ENCODE measurements at places on chromosomes 7 and 10.

DNA sequence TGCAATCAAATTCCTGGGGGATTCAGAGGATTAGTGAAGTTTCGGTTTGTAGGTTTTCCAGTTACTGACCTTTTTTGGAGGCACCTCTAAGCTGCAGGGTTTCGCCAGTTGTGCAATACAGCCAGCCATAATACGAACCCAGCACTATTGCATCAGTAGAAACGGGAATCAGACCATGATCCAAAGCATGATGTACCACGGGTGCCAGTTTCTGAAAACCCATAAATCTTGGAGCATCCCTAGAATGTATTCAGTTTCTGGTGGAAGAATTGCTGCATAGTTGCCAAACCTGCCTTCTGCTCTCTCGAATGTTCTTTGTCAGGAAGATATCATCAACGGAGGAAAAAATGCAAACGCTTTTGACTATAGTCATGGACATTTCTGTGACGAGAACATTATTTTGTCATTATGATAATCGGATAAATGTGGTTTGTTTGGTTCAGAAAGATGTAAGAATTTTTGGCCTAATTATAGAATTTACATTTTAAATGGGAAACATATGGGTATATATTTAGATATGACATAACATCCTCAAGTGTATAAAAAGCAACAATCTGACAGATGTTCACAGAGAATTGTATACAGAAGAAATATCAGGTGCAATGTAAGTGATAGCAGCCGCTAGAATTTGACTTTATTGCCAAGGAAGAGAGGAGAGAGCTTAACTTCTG is 186.2 kb upstream of the PRKCQ start:
- peak; percentile 26 for DNase-seq

GRCh38 chr10:49176310-49177268 is 11.6 kb downstream of the TMEM273 start:
- no peak for DNase-seq

DNA sequence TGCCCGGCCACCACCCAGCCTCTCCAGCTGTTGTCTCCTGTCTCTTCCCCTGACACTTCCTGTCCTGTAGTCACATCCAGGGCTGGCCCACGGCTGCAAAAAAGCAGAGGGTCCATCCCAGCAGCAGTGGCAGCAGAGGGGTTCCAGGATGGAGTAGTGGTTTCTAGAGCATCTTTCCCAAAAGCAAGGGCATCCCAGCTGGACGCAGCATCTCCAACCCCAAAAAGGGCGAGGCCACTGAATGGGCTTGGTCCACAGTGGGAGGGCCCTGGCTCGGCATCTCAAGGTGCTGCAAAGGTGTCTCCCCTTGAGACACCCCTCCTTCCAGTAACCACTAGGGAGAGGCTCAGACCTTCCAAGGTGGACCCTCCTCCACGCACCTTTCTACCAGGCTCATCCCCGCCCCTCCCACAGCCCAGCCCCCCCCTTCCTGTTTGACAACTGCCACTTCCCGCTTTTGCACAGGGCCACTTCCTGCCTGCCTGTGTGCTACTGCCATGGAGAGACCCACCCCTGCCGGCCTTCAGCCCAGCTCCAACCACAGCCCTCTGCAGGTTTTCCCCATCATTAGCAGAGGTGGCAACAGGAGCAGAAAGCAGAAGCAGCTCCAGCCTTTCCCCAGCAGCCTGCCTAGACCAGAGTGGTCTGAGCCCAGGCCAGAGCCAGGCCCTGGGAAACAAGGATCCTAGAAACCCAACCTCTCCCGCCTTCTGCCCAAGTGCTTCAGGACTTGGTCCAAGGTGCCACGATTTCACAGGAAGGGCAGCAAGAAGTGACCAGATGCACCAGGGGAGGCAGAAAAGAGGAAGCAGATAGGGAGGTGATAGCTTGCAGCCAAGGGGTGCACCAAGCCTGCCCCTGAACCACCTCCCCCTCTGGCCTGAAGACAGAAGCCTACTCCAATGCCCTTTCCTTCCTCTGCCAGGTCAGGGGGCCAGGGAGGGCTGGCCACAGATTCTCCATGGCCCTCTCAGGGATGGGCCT is 8.6 kb downstream of the CAMK2G start:
- no peak for DNase-seq

- peak; percentile 71 for DNase-seq
These were observed 7.7 kb upstream of the OPN1SW start for GRCh38 chr7:128783143-128783861.

DNA sequence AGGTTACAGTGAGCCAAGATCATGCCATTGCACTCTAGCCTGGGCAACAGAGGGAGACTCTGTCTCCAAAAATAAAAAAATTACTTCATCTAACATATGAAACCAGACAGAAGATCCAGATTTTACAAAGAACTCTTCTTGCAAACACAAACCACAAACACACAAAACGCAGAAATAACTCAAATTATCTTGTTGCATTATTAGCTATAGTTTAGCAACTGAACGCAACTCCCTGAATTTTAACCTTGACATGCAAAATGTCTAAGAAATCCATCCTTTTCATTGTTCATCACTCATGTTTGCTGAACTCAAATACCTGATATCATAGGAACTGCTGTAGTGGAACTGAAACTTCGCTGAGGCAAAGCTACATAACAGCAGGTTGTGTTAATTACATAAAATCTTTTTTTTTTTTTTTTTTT is 64.1 kb downstream of the MICU1 start:
- no peak for DNase-seq

DNA sequence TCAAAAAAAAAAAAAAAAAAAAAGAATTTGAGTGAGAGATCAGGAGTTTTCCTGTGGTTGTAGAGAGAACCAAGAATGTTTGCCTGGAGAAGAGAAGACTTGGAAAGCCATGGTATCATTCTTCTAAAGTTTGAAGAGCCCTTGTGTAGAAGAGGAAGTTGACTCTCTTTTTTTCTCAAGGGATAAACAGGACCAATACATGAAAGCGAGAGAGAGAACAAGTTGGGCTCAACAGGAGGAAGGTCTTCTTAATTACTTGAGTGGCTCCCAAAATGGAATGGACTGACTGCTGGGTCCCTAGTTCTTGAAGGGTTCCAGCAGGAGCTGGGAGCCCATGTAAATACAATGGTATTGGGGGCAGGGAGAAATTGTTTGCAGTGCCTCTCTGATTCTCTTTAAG is 173.3 kb upstream of the ADO start:
- DNase-seq, result no peak

- no peak for DNase-seq
These were observed 47.0 kb downstream of the RASGEF1A start for GRCh38 chr10:43219848-43220247.

DNA sequence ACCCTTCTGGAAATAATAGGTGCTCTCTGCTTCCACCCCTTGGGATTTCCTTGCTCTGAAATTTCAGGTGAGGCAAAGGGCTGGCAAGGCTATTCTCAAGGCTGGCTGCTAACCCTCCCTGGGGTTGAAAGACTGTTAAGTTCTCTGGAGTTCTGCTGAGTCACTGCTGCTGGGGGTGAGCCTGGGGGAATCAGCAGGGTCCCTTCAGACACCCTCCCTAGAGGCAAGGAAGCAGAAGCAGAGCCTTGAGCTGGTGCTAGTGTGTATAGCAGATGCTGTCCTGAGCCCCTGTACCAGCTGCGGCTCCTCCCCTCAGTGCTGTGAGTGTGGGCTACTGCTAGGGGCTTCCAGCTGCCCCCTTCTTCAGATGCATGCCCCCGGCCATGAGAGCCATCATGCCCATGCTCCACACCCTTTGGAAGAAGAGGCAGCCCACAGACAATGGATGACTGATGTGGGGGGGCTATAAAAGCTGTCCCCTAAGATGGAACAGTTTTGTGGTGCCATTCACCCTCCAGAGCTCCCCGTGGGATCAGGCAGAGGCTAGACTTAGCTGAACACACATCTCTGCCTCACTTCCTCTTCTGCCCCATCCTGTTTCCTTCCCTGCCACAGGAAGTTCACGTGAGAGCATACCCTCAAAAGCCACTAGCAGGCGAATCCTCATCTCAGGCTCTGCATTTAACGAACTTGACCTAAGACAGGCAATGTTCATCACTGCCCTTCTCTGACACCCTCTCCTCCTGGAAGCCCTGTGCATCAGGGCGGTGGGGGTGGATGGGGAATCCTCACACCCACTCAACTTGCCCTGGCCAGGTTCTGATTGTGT is 91.8 kb downstream of the SH3PXD2A start:
- no peak for DNase-seq

GRCh38 chr10:12513775-12514673 is 164.7 kb downstream of the CAMK1D start:
- no peak for DNase-seq

GRCh38 chr7:68813551-68814080 is 784.7 kb upstream of the AUTS2 start:
- no peak for DNase-seq

GRCh38 chr10:133088956-133089800 is 1.5 kb downstream of the ADGRA1 start:
- DNase-seq, result no peak

- no peak for DNase-seq
These were observed 20.9 kb downstream of the AQP1 start for GRCh38 chr7:30932562-30932961.

DNA sequence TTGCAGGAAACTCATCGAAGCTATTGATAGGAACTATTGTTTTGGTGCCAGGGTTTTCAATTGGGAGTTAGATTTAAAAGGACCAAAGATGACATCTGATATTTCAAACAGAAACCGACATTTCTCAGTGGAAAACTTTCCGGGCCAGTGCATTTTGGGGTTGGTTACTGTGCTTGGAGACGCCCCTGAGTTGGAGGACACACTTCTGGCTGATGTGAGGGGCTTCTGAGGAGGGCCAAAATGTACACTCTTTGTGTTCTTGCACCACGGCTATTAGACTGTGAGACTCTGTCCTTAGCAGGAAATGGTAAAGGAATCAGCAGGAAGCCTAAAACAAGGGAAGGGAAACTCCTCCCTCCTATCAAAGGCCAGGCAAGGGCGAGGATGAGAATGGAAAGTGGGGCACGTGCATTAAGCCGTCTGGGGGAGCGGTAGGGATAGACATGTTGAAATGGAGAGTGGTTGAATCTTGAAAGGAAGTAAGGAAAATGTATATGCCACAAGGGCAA is 1.8 kb upstream of the SRGN start:
- no peak for DNase-seq

GRCh38 chr7:25180946-25181345 is 47.3 kb downstream of the NPVF start:
- DNase-seq, result no peak

GRCh38 chr7:131293018-131293417 is 34.7 kb upstream of the MKLN1 start:
- DNase-seq, result no peak

DNA sequence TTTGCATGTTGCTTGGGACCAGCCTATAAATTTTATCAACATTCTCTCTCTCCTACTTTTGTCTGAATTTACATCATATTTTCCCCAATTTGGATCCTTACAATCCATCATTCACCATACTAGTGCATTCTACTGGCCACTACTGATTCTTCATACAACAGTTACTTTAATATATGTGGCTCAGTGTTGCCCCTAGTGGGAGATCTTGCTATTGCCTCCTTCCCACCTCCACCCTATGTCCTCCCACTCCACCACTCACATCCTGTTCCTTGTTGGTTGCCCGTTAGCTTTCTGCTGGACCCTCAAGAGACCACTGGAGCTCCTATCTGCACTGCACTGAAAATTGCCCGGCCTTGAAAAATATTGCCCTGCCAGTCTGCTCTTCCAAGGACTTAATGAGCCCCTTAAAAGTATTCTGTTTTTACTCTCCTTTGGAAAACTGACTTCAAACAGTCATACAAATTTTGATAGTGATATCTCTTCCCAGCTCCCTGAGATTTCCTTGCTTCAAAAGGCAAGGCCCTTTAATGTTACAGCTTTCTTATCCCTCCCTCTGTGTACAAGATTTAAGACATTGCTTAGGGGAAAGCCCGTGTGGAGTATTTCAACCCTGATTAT is 243.2 kb upstream of the TMEM229A start:
- DNase-seq, result no peak

DNA sequence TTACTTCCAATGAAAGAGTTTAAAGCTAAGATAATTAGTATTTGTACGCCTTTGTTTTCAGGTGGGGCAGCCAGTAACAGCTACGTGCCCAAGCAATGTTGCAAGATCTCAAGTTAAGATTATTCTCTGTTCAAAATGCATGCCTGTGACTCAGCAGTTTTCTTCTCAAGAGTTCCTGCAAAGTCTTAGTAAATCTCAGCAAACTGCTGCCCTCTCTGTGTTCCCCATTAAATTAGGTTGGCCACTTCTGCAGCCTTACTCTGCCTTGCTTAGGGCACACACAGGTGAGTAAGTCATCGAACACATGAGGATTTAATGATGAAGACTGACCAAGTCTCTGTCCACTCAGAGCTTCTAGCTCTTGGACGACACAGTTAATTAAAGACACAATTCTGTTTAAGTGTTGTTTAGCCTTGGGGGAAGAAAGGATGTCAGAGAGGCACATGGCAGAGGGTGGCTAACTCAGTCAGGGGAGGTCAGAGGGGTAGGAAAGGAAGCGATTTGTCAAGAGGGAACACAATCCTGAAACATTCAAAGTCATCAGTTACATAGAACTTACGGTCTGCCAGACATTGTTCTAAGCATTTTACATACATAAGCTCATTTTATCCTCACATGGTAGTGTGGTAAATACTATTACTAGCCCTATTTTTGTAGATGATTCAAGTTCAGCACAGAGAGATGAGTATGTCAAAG is 20.2 kb upstream of the SLC35G1 start:
- no peak for DNase-seq

DNA sequence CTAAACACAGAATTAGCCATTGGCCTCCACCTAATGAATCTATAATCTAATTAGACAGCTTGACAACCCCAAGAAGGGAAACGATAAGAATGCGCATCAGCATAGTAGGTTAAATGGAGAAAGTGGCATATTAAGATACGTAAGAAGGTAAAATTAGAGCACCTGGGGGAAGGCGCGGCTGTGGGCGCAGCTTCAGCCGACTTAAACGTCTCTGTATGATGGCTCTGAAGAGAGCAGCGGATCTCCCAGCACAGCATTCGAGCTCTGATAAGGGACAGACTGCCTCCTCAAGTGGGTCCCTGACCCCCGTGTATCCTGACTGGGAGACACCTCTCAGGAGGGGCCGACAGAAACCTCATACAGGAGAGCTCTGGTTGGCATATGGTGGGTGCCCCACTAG is 518.8 kb downstream of the PHTF2 start:
- DNase-seq, result no peak

DNA sequence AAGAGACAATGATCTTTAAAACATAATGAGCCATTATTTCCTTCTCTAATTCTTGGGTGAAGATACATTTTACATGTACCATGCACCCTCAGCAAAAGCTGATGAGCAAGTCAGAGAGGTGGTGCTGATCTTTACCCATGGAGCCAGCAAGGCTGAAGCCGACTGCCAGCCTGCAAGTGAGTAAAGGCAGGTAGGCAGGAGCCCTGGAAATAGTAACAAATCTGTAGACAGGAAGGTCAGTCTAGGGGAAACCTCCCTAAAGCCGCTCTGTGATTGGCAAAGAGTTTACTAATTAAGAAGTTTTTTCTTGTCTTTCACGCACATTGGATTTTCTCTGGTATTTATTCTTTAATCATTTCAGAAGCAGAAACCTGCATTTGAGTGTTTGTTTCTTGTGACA is 67.9 kb downstream of the PRKCQ start:
- DNase-seq, result no peak

GRCh38 chr7:51114501-51114900 is 202.1 kb downstream of the COBL start:
- no peak for DNase-seq

- no peak for DNase-seq
These were observed 641.5 kb upstream of the SORCS1 start for GRCh38 chr10:107806026-107806425.
